ENCODE measurements at places on chromosomes 4 and X.
A peak's percentile ranks its signal among the peaks of the same experiment; 100 is the strongest.

DNA sequence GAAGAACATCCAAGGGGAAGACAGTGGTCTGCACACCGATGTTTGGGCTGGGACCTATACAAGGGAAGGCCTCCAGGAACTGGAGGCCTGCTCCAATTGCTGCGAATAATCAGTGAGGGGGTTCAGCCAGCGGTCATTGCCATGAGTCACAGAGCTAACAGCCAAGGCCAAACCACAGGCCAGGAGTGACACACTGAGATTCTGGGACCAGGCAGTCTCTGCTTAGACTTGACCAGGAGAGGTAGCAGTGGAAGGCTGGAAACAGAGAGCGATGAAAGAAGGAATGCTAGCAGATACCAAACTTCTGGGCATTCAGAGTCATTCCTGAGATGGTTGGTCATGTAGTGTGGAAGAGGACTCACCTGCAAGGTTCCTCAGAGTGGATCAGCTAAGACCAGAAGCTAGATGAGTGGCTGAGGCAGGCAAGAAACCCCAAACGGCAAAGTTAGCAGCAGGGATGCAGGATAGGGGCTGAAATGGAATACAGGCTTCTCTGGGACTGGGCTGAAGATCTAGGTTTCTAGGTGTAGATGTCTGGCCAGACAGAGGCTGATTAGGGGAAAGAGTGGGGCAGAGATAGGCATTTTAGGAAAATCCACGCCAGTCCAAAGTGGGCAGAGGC, 54.7 kb downstream of the CNGA2 start:
- no peak for DNase-seq

GRCh38 chr4:138298866-138299265, 56.7 kb upstream of the SLC7A11 start:
- no peak for DNase-seq

DNA sequence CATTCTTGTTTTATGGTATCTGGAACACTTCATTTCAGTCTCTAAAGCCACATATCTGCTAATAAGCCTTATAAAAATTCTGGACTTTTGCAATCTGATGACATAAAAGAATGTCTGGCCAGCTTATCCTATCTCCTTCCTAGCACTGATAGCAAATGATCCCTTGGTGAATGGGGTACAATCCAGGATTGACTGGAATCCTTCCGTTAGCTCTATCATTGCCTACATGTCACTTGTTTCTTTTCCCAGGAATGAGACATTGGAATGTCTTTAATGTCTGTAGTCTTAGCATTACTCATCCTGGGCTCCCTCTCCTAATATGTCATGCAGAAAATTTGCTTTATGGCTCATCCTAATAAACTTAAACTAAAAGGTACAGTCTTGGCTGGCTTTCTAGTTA, 14.8 kb upstream of the PABPC4L start:
- no peak for DNase-seq

- DNase-seq, result no peak
Measured at GRCh38 chr4:41192136-41192535, 22.2 kb downstream of the APBB2 start.

DNA sequence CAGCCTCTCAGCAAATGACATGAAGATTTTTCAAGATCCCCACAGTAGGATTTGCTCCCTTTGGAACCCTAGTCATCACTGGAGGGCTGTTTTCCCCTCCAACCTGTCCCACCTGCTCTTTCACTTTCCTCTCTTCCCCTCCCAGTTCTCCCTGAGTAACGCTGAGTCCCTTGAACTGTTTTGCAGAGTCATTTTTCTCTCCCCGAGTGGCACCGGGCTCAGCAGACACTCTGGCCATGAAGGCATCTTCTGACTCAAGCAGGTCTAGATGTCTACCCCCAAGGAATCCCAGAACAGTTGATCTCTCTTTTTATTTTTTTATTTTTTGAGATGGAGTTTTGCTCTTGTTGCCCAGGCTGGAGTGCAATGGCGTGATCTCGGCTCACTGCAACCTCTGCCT, 52.2 kb downstream of the HTRA3 start:
- no peak for DNase-seq

DNA sequence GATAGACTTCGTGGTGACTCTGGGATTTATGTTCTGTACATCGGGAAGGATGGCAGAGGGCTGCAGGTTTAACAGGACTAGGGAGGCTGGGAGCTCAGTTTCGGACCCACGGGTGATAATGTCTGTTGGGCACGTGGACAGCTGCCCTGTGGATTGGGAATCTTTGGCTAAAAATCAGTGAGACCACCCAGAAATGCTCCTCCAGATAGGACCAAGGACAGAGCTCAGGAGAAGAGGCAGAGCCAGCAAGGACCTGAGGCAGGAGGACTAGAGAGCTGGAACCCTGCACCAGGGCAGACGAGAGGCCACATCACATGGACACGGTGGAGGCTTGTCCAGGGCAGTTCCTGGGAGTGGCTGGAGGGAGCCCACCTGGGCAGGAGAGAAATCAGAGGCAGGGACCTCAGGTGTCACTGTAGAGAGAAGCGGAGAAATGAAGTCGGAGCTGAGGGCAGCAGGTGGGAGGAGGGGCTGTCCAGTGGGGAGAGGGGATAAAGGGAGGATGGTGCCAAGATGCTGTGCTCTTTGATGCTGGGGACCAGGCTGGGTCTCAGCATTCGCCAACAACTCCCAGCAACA, 79.2 kb downstream of the CPZ start:
- no peak for DNase-seq

DNA sequence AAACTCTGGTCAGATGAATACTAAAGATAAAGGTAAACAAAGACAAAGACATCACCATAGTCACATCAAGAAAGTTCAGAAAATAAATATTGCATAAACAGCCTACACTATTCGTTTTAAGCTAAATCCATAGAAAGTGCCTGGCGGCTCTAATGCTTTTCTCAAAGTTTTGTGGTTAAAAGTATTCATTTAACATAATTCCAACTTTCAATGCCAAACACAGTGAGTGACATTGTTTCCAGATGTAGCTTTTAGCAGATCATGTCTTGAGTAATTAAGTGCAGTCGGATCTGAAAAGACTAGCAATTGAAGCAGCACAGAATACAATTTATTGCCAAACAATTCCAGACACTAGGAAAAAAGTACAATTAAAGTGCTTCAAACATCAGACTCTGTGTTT, 287.1 kb upstream of the ADGRL3 start:
- no peak for DNase-seq

DNA sequence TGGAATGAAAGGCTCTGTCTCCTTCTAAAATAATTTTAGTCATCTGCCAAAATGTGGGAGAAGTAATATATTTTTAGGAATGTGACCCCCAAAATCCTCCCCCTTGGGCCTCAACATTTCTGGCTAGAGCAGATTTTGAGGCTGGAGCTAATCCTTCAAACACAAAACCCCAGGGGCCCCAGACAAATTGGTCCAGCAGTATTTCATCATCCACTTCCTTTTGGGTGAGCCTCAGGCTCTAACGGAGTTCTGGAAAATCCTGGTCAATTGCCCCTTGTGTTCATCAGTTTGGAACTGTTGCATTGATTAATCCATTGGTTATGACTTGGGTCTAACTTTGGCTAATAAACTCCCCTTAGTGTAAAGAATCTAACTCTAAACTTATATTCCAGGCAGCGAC, 67.4 kb upstream of the PCDH19 start:
- no peak for DNase-seq

- no peak for DNase-seq
Measured at GRCh38 chrX:68060506-68061205, 372.6 kb downstream of the OPHN1 start.

DNA sequence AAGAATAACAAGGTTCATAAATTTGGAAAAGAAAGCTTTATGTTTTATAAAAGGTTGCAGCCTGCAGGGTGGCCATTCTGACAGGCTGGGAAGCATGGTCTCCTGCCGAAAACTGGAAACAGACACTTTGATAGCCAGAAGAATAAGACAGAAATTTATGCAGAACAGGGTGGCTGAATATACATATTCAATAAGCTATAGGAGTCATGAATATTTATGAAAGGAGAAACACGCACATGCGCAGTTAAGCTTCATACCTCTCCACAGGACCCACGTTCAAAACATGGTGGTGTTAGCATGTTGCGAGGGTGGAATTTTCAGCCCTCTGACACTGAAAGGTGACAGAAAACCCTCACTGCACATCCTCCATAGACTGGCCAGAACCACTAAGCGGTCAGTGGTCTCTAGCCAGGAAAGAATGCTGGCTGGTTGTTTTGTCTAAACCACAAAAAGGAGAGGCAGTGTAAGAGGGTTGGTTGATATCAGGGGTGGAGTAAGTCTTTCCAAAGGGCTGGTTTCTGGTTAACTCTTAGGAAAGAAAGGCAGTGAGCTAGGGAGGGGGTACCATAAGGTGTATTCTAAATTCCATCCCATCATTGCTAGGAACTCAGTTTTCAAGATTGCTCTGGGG, 58.2 kb downstream of the ANXA10 start:
- DNase-seq, result no peak

DNA sequence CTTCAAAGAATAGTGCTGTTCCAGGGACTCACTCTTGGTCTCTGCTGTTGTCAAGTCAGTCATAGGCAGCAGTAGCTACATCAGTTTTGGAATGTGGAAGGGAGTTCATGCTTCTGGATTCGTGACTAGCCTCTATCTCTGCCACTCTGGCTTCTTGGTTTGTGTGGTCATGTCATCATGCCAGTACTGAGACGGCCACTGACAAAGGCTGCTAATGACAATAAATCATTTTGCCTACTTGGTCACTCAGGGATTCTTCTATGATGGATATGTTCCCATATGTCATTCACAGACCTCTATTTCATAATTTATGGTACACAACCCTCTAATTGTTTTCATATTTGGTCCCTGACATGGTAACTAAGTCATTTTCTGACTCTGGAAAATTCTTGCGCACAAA, 450.8 kb upstream of the BOD1L1 start:
- DNase-seq, result no peak

GRCh38 chrX:121052122-121052521, 4.7 kb downstream of the GLUD2 start:
- no peak for DNase-seq

DNA sequence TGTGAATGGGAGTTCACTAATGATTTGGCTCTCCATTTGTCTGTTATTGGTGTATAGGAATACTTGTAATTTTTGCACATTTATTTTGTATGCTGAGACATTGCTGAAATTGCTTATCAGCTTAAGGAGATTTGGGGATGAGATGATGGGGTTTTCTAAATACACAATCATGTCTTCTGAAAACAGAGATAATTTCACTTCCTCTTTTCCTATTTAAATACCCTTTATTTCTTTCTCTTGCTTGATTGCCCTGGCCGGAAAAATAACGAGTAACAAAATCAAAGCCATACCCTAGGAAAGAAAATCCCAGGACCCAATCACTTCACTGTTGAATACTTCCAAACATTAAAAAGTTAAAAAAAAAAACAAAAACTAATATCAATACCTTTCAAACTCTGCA, 67.7 kb upstream of the UGT2B4 start:
- no peak for DNase-seq

- no peak for DNase-seq
Measured at GRCh38 chr4:164446516-164446915, 307.4 kb upstream of the SMIM31 start.

DNA sequence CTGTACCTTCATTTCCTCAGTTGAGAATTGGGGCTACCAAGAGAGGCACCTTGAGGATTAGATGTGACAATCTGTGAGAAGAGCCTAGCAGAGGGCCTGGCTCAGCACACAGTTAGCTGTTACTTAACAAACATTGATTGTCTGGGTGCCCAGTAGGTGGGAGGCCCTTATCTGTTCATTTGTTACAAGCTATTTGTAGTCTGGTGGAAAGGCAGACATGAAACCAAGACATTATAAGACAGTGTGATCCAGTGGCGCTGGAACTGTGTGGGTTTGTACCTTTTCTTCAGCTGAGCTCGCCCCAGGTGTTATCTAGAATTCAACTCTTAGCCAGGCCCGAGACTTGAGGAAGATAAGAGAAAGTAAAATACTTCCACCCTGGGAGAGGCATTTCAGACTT, 16.9 kb downstream of the AKAP4 start:
- no peak for DNase-seq

DNA sequence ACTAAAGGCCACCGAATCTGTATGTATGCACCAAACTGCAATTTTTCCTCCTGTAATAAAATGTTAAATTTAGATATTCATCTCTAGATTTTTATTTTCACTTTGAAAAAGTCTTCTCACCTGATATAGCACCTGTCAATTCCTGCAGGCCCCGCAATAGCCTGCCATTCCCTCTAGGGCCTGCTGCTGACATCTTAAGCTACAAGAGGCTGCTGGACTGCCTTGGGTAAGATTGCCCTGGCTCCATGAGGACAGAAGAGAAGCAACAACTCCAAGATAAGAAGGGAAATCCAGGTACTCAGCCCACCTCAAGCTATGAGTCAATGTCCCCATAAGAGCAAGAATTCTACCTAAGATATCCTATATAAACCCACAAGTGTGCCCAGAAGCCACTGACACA, 230.2 kb upstream of the AGTR2 start:
- peak; percentile 30 for DNase-seq

- DNase-seq, result no peak
Measured at GRCh38 chrX:123447506-123447905, 263.4 kb downstream of the GRIA3 start.

DNA sequence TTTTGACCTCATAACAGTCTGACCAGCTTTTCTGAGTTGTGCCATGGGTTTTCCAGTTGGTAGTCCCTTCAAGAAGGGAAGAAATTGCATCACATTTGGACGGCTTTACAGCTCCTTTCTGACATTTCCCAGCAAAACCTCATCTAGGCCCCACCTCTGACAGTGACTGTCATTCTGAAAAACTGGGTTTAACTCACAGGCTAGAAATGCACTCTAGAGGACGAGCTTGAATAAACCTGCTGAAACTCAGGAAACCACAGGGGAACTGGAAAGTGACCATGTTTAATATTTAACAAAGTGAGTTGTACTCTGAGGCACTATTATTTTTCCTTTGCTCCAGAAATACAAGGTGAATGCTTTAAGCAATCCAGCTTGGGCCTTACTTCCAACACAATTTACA, 434.3 kb upstream of the RASGEF1B start:
- no peak for DNase-seq

DNA sequence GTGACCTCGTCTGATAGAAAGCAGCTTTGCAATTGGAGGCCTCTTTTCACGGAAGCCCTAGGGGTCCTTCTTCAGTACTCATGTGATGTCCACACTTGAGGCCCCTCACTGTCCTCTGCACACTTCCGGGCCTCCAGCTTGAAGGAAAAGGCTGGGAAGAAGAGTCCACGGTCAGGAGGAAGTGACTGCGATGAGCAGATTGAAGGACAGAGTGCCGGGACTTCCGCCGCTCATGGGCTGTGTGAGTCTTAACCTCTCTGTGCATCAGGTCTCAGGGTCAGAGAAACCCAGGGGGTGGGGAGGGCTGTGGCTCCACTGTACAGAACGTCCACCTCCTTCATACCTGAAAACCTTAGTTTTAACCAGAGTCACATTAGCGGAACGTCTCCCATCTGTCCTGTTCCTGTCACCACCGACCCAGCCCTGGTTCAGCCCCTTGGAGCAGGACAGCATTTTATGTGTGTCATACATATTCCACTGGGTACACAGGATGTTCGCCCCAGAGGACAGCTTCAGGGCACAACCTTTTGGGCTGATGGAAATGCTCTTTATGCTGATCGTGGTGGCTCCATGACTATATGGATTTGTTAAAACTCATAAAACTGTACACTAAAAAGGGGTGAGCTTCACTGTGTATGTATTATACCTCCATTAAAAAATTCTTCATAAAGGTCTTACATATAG, 51.0 kb upstream of the SORCS2 start:
- DNase-seq, result no peak

GRCh38 chrX:151996347-151996746, 21.9 kb upstream of the GABRE start:
- DNase-seq, result no peak

- no peak for DNase-seq
Measured at GRCh38 chr4:41561244-41561643, 23.3 kb downstream of the LIMCH1 start.
